ENCODE measurements at places on chromosomes 4 and X. TPM values are rescaled to one million over a fixed set of nuclear protein-coding genes. Genes with fewer than 3 reads are reported as not detected.

DNA sequence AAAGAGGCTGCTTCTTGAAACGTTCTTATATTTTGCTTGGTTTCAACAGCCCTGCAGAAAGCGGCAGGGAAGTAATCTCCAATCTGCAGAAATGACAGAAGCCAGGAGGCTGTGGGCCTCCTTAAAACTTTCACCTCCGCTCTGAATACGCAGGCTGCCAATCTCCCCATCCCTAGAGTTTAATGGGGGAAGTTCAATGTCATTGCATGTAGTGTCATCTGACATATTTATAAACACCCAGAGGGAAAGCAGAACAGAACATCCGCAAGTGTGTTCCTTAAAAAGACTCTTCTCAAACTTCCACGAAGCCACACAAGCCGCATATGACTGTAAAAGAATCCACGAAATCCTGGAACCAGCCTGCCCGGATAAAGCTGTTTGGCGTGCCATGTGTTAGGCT lies 148.8 kb upstream of the TBL1X start:
- DNase-seq = no peak
- no peaks in the 10 kb centered on the region for H3K27me3 ChIP-seq
- no peaks in the 10 kb centered on the region for H3K36me3 ChIP-seq
- H3K4me1 ChIP-seq = peaks cover 11% of the 10 kb centered on the region
- H3K27ac ChIP-seq = no peak overlapping the region

GRCh38 chr4:91497892-91498291 lies 805.9 kb upstream of the GRID2 start:
- no peak overlapping the region for H3K4me3 ChIP-seq
- no peak overlapping the region for H3K27ac ChIP-seq
- DNase-seq = no peak
- H3K36me3 ChIP-seq = no peaks in the 10 kb centered on the region

The NXF3 gene
- not detected for total RNA-seq

DNA sequence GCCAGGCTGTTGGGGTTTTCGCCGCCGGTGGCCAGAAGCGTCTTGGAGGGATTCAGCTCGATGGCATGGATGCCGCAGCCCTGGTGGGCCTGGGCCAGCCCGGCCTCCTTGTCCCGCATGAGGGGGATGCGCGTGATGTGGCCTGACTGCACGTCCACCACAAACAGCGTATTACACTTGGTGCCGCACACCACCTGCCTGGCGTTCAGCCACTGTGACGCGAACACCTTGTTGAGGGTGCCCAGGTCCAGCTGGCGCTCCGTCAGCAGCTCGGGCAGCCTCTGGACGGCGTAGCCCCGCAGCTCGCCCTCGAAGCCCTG lies 728 bp downstream of the DCAF12L2 start:
- no peaks in the 10 kb centered on the region for H3K4me1 ChIP-seq
- H3K27me3 ChIP-seq = no peaks in the 10 kb centered on the region
- H3K27ac ChIP-seq = no peak overlapping the region

The IL1RAPL1 gene
- not detected for total RNA-seq

DNA sequence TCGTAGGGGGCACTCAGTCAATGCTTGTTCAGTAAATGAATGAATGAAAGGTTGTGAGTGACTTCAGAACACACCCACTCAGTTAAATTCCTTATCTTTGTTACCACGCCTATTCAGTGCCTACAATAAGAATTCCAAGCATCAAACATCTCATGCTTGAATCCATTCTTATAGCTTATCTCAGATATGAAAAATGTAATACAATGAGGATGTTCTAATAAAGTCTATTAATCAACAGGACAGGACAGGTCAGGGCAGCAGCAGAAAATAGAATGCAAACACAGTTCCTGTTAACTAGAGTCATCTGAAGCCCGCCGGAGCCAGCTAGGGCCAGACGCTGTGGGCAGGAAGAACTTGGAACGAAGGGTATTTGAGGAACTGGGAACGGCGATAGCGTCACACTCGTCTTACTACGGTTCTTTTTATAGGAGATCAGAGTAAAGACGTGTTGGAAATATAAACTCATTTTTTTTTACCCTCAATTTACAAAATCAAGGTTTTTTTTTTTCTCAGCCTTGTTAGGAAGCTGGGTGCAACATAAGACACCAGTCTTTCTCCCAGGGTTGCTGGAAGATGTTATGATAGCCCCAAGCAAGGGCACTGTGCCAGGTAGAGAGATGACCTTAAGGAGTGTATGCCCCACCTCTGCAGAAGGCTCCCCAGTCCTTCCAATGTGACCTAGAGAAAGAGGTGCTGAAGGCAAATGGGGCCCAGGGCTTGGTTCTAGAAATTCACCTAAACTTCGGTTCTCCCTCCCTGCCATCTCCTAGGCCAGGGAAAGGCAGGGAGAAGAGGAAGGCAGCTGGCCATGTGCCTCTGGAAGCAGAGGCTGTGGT lies 48.3 kb downstream of the SEL1L3 start:
- H3K27me3 ChIP-seq = no peaks in the 10 kb centered on the region
- no peak for DNase-seq
- peaks cover 8% of the 10 kb centered on the region for H3K4me1 ChIP-seq
- no peak overlapping the region for H3K4me3 ChIP-seq
- no peak overlapping the region for H3K27ac ChIP-seq

- no peak overlapping the region for H3K4me3 ChIP-seq
- no peaks in the 10 kb centered on the region for H3K36me3 ChIP-seq
- H3K27me3 ChIP-seq = peaks cover 57% of the 10 kb centered on the region
- peaks cover 2% of the 10 kb centered on the region for H3K4me1 ChIP-seq
- DNase-seq = no peak
Measured at GRCh38 chr4:80308466-80308822, 27.1 kb upstream of the CFAP299 start.
